ENCODE measurements at places on chromosomes 2 and 18. TPM values are rescaled to one million over a fixed set of nuclear protein-coding genes. Genes with fewer than 3 reads are reported as not detected.

Gene DYNAP
- not detected for total RNA-seq

Gene TPO
- total RNA-seq, result not detected

Gene KIAA2012
- not detected for total RNA-seq

Gene SAG
- total RNA-seq, result not detected

Gene TMEM182
- 3.7 TPM for total RNA-seq

Gene POTEC
- total RNA-seq, result under 0.01 TPM

Gene ACVR1C
- total RNA-seq, result 1.2 TPM

Gene CSRNP3
- total RNA-seq, result 1.4 TPM

Gene PID1
- total RNA-seq, result 48.6 TPM

Gene LRP2
- total RNA-seq, result not detected

Gene CMPK2
- total RNA-seq, result 0.36 TPM

Gene ARHGEF4
- total RNA-seq, result 4.7 TPM

Gene CCDC138
- total RNA-seq, result 1.5 TPM

Gene SLC38A11
- 0.13 TPM for total RNA-seq
